Bladder microvascular endothelial cell (primary cell): ENCODE measurements at places on chromosomes 7 and 10. TPM values are rescaled to one million over a fixed set of nuclear protein-coding genes. Genes with fewer than 3 reads are reported as not detected.

The ZNF503 gene
- 0.32 and 0.57 TPM in 2 replicates for total RNA-seq

The SLC18A3 gene
- not detected in 2 replicates for total RNA-seq

The SP8 gene
- total RNA-seq: not detected in 2 replicates

The EBLN1 gene
- not detected in 2 replicates for total RNA-seq
